ENCODE measurements at places on chromosomes 4 and X.

DNA sequence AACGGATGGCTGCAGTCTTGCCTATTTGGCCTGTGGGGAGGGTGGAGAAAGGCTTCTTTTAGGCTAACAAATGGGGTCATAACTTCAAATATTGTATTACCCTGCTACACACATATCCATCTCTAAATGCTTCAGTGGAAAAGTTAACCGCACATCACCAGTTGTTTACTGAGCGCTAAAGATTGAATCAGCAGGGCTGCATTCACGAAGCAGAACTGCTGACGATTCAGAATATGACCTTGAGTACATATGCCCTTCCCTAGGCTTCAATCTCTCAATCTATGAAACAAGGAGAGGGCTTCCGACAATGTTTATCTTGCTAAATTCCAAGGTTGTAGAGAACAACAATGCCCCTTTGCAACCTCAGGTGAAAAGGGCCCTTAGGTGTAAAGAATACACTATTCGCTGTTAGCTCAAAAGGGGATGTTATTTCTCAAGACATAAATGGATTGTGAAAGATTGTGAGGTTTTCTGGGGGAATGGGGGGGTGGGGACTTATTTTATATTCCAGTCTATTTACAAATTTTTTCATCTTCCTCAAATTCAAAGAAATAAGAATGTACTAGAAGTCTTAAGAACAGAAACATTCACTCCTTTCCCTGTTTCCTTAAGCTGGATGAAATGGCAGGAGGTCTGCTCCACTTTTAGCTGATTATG lies 2.6 kb upstream of the ATP6AP2 start:
- DNase-seq, result no peak

DNA sequence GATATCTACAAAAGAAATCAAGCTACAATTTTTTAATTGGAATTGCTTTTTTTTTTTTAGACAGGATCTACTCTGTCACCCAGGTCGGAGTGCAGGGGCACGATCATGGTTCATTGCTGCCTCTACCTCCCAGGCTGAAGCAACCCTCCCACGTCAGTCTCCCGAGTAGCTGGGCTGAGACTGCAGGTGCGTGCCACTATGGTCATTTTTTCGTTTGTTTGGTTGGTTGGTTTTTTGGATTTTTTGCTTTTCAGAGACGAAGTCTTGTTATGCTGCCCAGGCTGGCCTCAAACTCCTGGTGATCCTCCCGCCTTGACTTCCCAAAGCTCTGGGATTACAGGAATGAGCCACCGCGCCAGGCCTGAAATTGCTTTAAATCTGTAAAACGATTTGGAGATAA lies 15.6 kb downstream of the RGN start:
- no peak for DNase-seq

- DNase-seq, result no peak
Measured at GRCh38 chr4:41420541-41420940, 117.4 kb upstream of the LIMCH1 start.

GRCh38 chr4:86032476-86033022 lies 327.3 kb downstream of the MAPK10 start:
- DNase-seq, result no peak

- DNase-seq, result no peak
Measured at GRCh38 chr4:2359591-2360395, 58.7 kb downstream of the ZFYVE28 start.

Measured in NCI-H1092 (cell line).